ENCODE measurements at places on chromosomes 12 and 14.

- DNase-seq: no peak
Measured at GRCh38 chr12:100778967-100779590, 15.5 kb upstream of the ANO4 start.

DNA sequence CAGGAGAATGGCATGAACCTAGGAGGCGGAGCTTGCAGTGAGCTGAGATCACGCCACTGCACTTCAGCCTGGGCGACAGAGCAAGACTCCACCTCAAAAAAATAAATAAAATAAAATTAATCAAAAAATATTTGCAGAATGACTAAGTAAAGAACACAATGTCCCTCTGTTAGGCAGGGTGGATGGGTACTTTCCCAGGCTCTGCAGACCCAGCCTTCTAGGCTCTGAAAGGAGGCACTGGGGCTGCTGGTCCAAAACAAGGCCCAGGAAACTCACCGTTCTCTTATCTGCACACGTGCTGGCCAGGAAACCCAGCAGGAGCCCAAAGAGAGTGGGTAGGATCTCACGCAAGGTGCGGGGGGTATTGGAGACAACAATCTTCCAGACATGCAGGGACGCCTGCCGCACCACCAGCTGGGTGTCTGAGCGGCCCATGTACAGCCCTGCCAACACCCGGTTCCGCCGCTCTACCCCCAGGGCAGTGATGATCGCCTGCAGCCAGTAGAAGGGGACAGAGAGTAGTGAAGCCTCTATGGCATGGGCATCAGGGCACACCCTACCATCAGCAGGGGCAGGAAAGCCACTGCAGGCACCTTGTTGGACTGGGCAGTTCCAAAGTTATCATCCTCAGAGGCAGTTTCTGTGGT, 25.8 kb upstream of the RAB35 start:
- no peak for DNase-seq

- no peak for DNase-seq
Measured at GRCh38 chr14:92135269-92135668, 13.5 kb downstream of the CPSF2 start.

GRCh38 chr12:17381211-17381610, 708.8 kb downstream of the RERGL start:
- no peak for DNase-seq

DNA sequence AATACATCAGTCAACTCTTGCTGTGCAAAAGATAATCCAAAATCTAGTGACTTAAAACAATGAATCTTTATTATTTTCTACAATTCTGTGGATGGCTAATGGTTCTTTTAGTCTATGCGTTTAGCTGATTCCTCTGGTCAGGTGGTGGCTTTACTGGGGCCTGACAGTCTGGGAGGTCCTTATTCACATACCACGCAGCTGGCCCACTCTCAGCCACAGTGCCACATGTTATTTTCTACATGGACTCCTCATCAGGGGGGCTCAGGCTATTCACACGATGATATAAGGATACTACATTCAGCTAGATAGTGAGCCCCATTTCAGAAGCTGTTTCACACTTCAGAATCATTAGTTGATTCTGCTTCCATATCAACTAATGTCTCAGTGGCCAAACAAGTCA, 287.5 kb upstream of the MGAT4C start:
- DNase-seq: no peak

DNA sequence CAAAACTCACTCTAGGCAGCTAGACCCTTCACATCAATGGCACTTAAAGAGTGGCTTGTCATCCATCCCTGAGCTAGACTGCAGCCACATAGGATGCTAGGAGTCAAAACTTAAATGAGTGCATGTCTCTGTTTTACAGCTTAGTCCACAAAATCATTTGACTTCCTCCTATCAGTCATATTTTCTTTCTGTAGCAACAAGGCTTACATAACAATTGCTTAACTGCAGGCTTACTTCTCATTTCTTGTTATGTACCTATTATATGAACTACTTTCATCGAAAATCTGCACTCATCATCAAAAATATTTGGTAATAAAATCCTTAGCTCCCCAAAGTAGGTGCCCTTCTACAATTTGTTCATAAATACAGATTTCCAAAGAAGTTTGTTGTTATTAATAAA, 30.1 kb downstream of the CLEC1A start:
- DNase-seq: no peak

DNA sequence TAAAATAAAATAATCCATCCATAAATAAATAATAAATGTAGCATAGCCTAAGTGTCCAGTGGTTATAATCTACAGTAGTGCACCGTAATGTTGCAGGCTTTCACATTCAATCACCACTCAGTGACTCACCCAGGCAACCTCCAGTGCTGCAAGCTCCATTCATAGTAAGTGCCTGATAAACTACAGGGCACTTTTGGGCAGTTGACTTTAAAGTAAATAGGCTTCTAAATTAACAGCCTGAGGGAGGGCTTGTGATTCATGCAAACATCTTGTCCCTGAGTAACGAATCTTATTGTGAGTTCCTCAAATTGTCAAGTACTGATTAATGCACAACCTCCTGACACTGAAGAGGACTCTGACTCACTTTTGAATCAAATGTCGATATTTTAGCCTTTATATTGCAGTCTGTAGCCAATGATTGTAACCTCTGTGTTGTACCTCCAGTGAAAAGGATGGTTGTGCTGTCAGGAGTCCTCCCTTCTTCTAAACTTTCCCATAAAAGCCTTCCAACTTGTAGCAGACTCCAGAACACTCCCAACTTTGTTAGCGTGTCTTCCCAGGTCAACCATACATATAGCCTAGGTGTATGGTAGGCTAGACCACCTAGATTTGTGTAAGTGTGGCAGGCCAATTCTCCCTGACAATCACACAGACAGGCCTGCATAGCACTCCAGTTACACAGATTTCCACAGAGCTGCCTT, 55.0 kb upstream of the BICD1 start:
- no peak for DNase-seq

DNA sequence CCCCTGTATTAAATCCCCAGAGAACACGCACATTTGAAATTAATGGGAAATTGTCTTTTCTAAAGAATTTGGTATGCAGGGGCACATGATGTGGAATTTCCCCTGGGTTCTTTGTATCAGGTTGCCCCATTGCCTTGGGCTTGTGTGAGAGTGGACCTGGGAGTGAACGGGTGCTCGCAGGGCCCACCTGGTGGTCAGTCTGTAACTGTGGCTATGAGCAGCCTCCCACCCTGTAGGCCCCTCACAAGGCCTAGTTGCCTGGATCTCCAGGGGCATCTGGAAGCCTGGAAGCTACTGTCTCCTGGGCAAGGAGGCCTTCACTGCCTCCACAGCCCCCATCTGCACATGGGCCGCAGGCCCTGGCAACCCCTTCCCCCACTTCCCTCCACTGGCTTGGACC, 96.7 kb downstream of the SLC25A47 start:
- DNase-seq: no peak

GRCh38 chr14:51327376-51327775, 87.3 kb downstream of the TMX1 start:
- no peak for DNase-seq

DNA sequence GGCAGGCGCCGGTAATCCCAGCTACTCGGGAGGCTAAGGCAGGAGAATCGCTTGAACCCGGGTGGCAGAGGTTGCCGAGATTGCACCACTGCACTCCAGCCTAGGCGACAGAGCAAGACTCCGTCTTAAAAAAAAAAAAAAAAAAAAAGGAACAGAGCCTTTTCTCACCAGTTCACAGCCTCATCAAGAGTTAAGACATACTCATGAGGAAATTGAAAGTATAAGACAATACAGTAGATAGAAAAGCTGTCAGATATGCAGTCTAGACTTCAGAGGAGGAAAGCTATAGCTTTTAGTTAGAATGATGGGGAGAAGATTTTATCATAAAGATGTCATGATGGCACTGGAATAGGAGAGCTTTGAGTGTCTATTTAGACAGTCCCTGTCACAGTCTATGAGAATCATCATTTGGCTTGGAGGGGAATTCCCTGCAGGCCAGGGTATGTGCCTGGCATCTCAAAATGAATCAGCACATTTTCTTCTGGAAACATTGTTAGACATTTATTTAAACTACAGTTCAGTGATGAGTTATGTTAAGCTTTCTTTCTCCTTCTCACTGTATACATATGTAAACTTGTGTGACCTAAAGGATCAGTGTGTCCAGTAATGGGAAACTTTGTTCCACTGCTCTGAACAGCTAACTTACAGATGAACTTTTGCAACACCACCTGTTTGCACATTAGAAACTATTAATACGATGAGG, 2.9 kb upstream of the RAB35 start:
- DNase-seq: peak; percentile 21

GRCh38 chr14:84750284-84750683, 779.7 kb upstream of the FLRT2 start:
- DNase-seq: no peak

Measured in activated T-helper 1 cell treated with anti-CD3 and anti-CD28 coated beads, Interleukin-2, amount 50 U/mL, for 16 hours (primary cell).